Left renal cortex interstitium (tissue), 4 donors: ENCODE measurements at places on chromosomes 5 and 9.

DNA sequence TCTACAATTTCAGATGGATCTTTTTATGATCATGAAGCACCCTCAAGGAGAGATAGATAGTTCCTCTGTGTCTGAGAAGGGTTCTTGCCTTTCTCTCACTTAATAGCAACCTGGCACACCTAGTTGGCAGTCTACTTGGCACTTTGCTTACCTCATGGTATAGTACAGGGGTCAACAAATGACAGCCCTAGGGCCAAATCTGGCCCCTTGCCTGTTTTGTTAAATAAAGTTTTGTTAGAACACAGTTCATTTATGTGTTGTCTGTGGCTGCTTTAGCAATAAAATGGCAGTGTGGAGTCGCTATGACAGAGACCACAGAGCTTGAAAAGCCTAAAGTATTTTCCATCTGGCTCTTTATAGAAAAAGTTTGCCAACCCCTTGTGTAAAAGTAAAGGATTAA, 119.3 kb upstream of the CPEB4 start:
- no peak for DNase-seq

- no peak for DNase-seq
These were observed 791 bp upstream of the STARD4 start for GRCh38 chr5:111513131-111513520.

- no peak for DNase-seq
These were observed 10.9 kb upstream of the PPP2CA start for GRCh38 chr5:134236820-134237219.

DNA sequence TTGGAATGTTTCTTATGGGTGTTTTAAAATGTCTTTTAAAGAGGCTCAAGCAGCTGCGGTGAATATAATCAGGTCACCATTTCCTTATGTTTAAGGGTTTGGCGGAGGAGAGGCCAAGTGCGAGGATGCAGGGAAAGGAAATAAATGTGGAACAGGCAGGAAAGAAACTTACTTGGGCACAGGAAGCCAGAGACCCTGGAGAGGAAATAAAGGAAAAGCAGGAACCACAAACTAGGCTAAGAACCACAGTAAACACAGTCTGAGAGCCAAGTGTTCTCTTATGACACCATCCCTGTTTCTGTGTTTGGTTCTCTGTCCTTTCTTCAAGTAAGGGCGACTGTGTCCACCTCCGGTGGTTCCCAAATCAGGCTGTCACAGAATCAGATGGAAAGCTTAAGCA, 166.5 kb downstream of the C9orf152 start:
- DNase-seq = no peak
